Muscle of arm (tissue), 14 donors: ENCODE measurements at places on chromosomes 3 and 15. TPM values are rescaled to one million over a fixed set of nuclear protein-coding genes. Genes with fewer than 3 reads are reported as not detected.

DNA sequence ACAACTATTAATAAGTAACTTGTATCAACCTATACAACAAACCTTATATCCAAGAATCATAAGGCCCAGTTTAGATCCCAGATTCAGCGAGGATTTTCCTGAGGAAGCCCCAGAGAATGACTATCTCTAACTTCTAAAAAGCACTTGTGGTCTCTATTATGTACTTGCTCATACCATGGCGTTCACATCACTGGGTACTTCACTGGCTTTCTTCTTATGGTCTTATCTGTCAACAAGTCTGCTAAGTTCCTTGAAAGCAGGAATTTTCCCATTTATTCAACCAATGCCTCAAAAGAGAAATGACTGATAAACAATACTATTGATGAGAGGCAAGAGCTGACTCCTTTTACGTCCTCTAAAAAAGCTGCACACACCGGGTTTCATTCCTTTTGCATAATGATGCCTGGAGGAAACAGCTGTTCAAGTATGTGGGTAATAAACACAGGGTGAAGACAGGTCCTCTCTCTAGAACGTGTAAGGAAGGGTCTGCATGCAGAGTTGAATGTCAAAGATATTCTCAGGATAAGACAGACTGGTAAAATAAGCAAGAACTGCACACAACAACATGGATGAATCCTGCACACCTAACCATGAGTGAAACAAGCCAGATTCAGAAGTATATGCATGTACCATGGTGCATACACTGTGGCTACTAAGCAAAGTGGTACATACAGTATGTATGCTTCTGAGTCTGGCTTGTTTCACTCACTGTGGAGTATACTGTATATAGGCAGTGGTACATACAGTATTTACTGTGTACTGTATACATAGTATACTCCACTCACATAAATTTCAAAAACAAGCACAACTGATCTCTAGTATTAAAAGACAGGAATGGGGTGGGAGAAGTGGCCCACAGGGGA lies 408.7 kb downstream of the SHQ1 start:
- DNase-seq: no peak

GRCh38 chr3:129555153-129555550 lies 12.2 kb downstream of the H1-8 start:
- DNase-seq: no peak

- DNase-seq: no peak
These were observed 17.0 kb upstream of the ST3GAL6 start for GRCh38 chr3:98746122-98746521.

- no peak for DNase-seq
These were observed 584.8 kb downstream of the DIPK2A start for GRCh38 chr3:144556392-144556791.

DNA sequence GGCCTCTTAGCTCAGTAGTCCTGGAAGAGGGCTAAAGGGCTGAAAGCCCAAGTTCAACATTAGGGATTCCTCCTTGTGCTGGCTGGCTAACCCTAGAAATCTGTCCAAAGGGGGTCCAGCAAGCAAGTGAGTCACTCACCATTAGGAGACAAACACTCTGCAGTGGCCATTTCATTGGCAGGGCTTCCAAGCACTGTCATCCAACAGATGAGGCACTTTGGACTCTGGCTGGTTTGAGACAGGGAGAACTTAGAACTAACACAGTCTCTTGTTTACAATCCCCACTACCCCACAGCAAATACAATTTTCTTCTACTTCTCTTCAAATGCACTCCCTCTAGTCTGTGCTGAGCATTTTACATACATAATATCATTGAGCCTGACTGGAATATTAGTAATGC lies 10.1 kb upstream of the WNT5A start:
- no peak for DNase-seq

DNA sequence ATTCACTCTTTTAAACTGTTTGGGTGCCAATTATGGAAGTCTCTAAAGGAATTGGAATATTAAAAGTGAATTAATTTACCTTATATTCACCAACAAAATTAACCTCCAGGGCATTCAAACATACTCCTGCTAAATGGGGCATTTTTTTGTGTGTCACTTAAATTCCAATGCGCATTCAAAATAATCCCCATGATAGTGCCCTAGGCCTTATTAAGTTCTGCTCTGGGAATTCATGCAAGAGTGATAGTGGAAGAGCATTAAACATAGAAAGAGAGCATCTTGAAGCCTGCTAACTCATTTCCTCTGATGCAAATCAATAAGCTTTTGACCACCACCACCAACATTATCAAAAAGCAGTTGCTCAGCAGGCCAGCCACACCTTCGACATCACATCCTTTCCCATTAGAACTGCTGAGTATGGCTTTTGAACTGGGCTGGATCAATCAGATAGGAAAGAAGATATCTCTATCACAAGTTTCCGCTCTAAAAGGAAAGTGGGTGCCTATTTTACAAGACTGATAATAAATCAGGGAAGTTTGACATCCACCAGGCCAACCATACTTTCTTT lies 156.7 kb downstream of the TMCO5A start:
- DNase-seq: no peak

- no peak for DNase-seq
These were observed 144.6 kb downstream of the EBLN2 start for GRCh38 chr3:73206030-73206429.

DNA sequence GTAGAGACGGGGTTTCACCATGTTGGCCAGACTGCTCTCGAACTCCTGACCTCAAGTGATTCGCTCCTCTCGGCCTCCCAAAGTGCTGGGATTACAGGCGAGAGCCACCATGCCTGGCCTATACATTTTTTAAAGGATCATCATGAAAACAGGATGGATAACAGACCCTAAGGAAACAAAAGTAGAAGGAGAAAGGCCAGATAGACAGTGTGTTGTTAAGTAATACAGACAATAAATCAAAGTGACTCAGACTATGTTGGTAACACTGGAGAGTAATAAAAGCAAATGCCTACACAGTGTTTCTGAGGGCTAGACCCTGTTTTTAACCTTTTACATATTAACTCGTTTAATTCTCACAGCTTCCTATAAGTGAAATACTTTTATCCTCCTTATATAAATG lies 133.8 kb upstream of the MCTP2 start:
- no peak for DNase-seq

DNA sequence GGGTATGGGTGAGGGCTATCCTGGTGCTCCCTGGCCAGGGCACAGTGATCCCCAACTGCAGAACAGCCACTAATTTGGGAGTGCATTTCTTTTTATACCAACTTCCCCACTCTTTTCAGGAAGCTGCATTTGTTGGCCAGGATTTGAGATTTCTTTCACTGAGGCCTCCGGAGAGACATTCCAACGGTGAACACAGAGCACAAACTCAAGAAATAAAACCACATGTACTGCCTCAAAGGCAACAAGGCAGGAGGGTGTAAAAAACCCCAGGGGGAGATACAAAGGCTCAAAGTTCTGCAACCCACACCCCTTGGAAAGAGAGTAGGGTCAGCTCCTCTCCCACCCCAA lies 65.3 kb downstream of the CPN2 start:
- DNase-seq: no peak

DNA sequence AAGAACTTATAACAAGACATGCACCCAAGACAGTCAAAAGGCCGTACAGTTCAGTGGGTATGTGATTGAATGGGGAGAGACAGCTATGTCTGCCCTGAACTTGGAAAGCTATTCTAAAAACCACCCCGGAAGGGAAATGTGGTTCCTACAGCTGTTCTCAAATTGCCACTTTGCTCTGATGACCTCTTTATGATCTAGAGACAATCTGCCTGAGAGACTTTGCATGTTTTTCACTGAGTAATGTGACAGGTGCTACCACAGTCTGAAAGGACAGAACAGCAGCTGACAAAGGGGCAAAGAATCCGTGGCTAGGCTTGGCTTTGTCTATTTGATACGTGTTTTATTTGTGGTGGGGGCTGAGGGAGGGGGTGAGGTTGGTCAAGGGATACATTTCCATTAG lies 148.3 kb upstream of the NPHP3 start:
- no peak for DNase-seq

PRR23C gene
- polyA plus RNA-seq: not detected

SNTN gene
- polyA plus RNA-seq: not detected

UROC1 gene
- polyA plus RNA-seq: not detected

CEMIP gene
- 1.9 TPM for polyA plus RNA-seq

TEX264 gene
- 21.9 TPM for polyA plus RNA-seq

EOMES gene
- polyA plus RNA-seq: 0.34 TPM

SKOR1 gene
- 0.38 TPM for polyA plus RNA-seq
